GM12865 (cell line): ENCODE measurements at places on chromosomes 2 and 18.
A peak's percentile ranks its signal among the peaks of the same experiment; 100 is the strongest.

DNA sequence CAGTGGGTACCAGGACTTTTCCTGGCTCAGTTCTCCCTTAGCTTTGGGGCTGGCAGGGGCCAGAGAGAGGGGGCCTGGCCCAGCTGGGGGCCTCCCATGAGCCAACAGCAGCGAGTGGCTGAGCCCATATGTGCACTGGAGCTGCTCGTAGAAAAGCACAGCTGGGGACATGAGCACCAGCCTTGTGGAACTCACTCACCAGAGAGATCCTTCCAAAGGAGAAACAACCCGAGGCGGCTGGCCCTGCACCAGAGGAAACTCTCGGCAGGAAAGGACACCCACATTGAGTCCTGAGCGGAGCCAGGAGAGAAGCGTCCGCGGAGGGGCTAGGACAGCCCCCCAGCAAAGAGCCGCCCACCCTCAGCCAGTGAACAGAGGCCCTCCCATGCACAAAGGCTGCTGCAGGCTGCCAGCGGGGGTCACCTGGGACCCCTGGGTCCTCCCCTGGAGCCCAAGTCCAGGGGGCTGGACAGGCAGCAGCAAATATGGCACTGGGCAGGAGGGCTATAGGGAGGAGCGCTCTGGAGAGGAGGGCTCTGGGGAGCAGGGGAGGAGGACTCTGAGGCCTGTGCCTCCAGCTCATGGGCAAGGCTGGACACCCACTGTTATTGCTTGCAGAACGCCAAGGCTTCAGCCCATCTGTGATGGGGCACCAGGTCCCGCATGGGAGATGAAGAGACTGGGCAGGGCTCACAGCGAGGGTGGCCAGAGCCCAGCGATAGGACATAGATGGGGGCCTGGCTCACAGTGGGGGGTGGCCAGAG lies 42.1 kb upstream of the SNED1 start:
- DNase-seq = no peak

GRCh38 chr2:197487385-197487784 lies 12.3 kb downstream of the HSPD1 start:
- DNase-seq = no peak

DNA sequence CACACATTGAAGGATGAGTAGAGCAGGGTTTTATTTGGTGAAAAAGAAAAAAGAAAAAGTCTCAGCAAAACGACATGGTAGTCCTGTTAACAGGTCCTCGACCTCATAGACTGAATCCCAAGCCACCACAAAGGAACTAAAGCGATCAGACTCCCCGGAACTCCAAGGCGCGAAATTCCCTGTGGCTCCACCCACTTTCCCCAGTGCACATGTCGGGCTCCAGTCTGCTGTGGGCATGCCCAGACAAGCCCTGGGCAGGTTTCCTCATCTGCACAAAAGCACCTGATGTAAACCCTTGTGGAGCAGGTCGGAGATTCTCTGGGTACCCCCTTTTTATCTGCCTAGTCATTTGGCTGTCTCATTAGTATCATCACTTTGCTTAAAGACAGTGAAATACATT lies 170.7 kb upstream of the FSIP2 start:
- DNase-seq = peak; percentile 2

DNA sequence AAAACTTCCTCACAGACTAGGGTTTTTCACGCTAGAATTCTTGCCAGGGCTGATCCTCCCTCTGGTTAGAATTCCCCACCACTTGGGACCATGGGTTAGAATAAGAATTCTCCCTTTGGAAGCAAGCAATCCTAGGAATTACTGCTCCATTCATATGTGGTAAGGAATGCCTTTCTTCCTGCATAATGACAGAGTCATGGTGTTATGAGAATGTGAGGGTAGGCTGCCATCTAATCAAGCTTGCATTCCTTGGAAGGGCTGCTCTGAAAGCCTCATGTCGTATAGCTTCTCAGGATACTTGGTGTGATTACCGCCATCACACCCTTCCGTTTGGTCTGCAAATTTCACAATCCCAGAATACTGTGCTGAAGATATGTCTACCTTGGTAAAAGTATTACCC lies 1282.4 kb upstream of the PIK3C3 start:
- DNase-seq = no peak

- no peak for DNase-seq
Measured at GRCh38 chr2:12750166-12750905, 33.6 kb downstream of the TRIB2 start.

DNA sequence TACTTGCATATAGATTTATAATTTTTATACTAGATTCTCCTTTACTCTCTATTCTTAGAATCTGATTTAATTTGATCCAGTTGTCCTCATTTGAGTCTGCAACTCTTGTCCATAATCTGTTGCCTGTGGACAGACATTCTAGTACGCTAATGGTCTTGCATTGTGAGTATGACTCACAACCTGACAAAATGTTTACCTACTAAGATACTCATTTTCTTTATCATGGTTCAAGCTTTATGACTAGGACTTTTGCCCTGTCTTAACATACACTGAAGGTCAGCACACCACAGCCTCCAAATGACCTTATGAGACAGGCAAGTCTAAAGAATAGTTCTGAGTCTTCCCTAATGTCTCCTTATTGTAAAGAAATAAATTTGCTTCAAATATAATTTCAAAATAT lies 142.3 kb upstream of the CDH7 start:
- DNase-seq = no peak

GRCh38 chr18:56462276-56462675 lies 176.1 kb downstream of the TXNL1 start:
- no peak for DNase-seq

DNA sequence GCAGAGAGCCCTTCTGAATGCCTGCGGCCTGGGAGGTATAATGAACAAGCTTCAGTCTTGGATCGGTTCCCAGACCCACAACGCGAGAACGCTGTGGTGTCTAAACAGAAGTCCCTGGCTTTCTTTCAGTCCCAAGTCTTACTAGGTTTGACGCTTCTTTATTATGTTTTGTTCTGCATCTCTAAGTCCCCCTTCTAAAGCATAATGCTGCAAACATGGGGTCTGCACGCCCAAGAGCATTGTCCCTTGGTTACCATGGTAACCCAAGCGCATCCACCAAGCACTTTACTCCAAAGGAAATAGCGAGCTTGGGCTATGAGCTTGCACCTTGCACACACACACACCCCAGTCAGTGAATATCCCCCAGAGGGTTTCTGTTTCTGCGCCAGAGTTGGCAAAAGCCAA lies 193.7 kb downstream of the INO80D start:
- DNase-seq = no peak

- DNase-seq = no peak
Measured at GRCh38 chr2:61924895-61925663, 19.6 kb downstream of the COMMD1 start.

DNA sequence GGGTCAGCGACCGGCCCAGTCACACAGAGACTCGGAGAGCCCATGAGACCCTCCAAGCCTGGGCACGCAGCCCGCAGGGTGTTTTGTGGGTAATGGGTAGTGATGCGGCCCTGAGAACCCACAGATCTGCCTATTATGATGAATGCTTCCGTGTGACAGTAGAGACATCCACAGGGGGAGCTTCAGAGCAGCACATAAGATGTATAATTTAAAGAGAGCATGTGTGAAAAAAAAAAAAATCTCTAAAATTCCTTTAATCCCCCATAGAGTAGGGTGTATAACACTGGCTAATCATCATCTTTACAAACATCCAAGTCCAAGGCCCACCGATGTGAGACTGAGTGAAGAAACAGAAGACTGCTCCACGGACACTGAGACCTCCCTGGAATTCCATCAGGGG lies 34.6 kb downstream of the BIN1 start:
- no peak for DNase-seq

- DNase-seq = no peak
Measured at GRCh38 chr2:176826984-176827668, 385.5 kb upstream of the HNRNPA3 start.

DNA sequence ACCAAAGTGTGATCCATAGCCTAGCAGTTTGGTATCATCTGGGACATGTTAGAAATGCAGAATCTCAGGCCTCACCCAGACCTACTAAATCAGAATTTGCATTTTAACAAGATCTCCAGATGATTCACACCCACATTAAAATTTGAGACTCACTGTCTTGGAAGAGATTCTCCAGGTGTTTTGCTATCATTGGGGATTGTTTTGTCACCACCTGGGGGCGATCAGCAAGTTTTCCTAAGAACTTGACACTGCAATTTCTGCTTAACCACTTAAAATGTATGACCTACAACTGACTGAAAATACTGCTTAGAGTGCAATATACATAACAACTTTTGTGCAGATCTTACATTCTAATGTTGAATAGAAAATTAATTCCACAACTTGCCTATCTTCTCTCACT lies 18.9 kb upstream of the ITGA4 start:
- peak; percentile 43 for DNase-seq

GRCh38 chr18:326846-327245 lies 59.0 kb upstream of the THOC1 start:
- no peak for DNase-seq

DNA sequence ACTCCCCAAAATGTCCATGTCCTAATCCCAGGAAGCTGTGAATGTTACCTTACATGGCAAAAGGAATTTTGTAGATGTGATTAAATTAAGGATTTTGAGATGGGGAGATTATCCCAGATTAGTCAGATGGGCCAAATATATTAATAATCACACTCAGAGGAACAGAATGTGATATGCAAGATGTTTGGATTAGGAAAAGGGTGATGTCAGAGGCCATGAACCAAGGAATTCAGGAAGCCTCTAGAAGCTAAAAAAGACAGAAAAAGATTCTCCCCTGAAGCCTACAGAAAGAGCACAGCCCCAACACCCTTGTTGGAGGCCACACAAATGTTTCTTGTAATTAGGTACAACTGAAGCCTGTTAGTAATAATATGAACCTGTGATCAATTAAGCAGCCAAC lies 13.1 kb downstream of the TMEM131 start:
- DNase-seq = no peak

GRCh38 chr2:191666732-191667131 lies 11.2 kb upstream of the NABP1 start:
- DNase-seq = peak; percentile 82

DNA sequence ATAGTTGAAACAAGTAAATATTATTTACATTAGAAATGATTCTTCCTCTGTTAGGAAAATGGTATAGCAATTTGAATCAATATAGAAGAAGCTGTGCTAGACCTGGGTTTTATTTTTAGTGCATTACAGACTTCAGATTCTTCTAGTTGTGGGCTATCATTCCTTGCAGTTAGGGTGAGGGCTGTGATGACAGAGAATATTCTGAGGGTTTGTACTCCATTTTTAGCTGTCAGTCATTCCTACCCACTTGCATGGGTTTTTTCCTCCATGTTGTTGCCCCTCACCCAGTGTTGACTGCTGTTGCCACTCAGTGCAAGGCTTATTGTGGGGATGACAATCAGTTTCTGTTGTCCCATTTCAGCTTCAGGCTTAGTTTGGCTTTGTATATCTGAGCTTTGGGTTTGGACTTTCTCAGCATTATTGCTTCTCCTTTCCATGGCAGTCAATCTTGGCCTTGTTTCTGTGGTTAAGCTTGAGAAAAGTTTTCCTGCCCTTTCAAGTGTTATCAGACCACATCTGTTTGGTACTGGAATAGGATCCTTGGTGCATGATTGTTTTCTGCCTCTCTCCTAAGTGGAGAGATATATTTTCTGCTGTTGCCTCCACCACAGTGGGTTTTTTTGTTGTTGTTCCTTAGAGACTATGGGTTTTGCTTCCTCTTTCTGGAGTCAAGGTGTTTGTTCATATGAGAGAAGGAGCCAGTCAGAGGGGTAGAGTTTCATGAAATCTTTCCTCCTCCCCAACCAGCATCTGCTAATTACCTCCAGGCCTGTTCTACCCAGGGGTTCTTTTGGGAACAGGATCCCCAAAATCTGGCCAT lies 312.7 kb upstream of the CWC22 start:
- DNase-seq = peak; percentile 6

DNA sequence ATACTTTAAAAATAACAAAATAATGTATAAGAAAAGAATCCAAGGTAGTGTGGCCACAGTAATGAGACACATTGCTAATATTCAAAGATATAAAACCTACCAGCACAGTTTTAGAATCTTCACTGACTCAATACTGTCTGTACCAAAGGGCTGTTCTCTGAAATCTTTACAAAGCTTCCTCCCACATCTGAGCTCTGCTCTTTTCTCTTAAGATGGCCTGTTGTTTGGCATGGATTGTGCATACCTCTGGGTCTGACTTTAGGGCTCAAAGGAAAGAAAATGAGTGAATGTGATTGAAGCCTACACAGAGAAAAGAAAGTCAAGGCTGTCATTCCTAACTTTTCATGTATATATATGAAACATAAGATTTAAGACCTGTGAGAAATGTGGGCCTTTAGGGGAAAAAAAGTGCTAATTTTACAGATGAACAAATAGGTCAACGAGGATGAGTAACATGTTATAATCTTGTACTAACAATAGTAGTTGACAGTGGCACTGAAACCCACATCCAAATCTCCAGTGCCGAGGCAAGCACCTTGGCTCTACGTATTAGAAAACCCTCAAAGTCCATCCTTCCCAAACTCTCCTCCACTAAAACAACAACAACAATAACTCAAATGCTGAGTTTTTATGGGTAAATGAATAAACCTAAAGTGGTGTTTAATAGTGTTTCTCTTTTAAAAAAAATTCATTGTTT lies 114.2 kb downstream of the ZNF521 start:
- DNase-seq = no peak

DNA sequence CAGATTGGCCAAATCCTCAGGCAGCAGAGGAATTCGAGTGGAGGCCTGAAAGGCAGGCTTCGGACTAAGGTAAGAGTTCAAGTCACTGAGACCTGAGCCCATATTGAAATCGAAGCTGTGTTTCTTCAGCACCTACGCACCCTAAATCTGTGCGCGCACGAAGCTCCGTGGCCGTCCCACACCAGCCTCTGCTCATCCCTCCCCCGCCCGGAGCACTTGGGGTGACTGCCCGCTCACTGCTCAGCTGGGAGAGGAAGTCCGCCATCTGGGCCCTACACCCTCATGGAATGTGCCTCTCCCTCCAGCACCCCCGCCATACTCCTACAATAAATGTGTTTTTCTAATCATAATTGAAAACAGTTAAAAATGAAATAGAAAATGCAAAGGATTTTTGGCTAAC lies 734.5 kb downstream of the GALR1 start:
- no peak for DNase-seq

GRCh38 chr2:102046135-102046986 lies 54.6 kb downstream of the IL1R2 start:
- DNase-seq = no peak

DNA sequence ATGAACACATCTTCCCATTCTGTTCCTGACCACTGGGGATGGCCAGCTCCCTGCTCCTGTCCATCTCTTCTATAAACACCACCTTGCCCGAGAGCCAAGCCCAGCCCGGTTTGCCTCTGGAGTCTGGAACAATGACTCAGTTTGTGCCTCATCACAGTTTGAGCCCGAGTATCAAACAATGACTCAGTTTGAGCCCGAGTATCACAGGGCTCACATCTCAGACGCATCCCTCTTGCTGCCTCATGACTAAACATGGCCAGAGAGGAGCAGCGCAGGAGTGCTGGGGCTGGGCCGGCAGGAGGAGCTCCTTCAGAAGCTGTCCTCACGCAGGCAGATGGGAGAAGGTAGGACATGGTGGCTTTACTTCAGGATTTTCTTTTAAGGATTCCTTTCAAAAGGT lies 68.7 kb downstream of the PXDN start:
- DNase-seq = no peak
